ENCODE measurements at places on chromosomes 4 and X.
A peak's percentile ranks its signal among the peaks of the same experiment; 100 is the strongest.

DNA sequence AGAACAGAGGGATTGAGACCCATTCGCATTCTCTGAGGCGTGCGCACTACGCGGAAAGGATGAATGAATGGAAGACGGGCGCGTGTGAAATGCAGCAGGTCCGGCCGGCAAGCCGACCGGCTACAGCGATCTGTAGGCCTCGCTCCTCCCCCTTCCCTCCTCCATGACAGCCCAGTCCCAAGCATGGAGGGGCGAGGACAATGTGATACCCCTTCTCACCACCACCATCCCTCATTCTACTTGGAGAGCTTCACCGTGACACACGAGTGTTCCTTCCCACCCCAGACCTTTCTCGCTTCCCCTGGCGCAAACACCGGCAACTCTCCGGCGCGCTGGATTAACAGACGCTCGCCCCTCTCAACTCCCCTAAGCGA, 815 bp downstream of the EIF4E start:
- DNase-seq = peak; percentile 56

DNA sequence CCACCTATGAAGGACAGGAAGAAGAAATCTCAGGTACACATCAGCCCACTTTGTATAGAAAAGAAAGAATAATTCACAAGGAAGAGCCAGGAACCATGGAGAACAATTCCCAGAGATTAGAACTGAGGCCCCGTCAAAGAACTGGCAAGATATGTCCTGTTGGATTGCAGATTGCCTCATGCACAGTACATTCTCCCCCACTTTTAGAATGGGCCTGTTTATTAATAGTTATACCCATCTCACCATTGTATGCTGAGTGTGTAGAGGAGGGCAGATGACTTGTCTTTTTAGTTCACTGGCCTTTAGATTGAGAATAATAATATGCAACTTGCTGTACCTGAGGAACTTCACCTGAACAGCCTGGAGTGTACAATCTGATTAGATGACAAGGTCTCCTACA, 315.6 kb upstream of the HAND2 start:
- DNase-seq = no peak

DNA sequence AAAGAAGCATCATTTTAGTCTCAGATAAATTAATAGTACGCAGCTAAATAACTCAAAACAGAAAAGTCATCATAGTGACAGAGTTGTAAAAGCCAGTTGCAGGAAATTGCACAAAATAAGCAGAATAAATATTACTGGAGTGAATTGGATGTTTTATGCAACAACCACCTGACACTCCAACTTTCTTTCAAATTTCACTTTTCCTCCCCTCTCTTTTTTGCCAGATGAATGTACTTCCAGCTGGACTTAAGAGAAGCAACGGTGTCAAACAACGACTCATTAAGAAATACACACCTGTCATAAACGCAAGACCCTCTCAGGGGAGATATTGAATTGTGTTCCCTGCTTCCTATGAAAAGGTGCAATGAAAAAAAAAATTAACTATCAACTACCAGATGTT, 120.2 kb upstream of the HCCS start:
- DNase-seq = no peak

GRCh38 chrX:65195621-65196020, 219.4 kb upstream of the ZC4H2 start:
- DNase-seq = no peak

DNA sequence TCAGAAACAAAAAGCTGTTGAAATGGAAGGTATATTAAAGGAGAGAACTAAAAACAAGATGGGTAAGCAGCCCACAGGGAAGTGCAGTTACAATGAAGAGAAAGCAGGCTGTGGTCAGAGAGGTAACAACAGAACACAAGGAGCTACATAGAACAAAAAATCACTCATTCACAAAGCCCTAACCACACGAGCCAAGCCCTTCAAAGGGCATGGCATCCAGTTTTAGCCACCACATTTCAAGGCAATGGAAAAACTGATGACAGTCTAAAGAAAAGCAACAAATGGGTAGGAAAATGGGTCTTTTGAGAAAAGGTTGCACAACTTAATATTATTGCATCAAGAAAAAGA, 37.5 kb downstream of the KDR start:
- DNase-seq = no peak

- no peak for DNase-seq
Measured at GRCh38 chr4:112318239-112319142, 21.3 kb downstream of the ALPK1 start.
